ENCODE measurements at places on chromosomes 11 and 22. TPM values are rescaled to one million over a fixed set of nuclear protein-coding genes. Genes with fewer than 3 reads are reported as not detected.

The PRG2 gene
- polyA plus RNA-seq: not detected

The CARD18 gene
- polyA plus RNA-seq: 0.92 TPM

The SULT4A1 gene
- 11.2 TPM for polyA plus RNA-seq

The KRTAP5-10 gene
- polyA plus RNA-seq: 0.28 TPM

The FGF4 gene
- polyA plus RNA-seq: 0.28 TPM
